ENCODE measurements at places on chromosomes 2 and 18.

DNA sequence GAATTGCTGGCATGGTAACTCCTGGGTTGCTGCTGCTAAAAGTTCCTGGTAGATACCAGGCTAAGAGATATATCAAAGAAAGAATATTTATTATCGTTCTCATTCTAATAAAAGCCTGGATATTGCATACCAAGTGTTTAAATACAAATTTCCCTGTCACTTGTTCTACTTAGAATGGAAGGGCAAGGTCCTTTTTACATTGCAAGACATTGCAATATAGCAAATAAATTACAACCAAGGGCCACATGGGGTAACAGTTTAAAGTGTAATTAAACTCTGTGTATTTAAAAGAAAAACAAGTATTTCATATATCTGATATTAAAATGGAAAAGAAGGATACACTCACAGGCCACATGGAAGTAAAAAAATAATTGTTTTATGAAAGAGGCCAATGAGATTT lies 16.2 kb downstream of the PDE11A start:
- no peak for DNase-seq
- H3K4me3 ChIP-seq: no peak overlapping the region
- H3K27me3 ChIP-seq: no peaks in the 10 kb centered on the region
- H3K36me3 ChIP-seq: no peaks in the 10 kb centered on the region

- H3K4me3 ChIP-seq: no peak overlapping the region
- H3K27me3 ChIP-seq: no peaks in the 10 kb centered on the region
- no peak for DNase-seq
Measured at GRCh38 chr2:179096090-179096489, 46.2 kb upstream of the CCDC141 start.

DNA sequence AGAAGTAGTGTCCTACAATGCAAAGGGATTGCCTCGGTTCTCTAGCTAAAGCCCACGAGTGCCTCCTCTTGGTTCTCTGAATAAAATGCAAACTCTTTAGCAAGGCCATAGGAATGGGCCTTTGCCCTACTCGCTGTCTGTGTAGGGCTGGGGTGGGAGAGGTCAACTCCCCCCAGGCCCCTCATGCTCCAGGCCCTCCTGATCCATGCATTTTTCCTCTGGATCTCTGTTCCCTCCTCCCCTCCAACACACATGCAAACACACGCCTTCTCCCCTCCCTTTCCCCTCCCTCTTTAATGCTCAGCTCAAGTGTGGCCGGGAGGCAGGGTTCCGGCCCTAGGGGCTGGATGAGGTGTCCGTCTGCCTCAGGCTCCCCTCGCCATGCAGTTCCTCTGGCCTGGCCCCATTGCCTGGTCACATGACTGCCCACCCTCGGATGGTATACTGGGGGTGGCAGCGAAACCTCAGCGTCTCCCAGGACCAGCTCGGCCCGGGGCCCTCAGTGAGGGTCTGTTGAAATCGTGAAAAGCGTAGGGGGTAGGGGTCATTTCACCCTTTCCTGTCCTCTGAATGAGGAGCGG lies 14.9 kb upstream of the KLF11 start:
- H3K27me3 ChIP-seq: no peaks in the 10 kb centered on the region
- no peaks in the 10 kb centered on the region for H3K36me3 ChIP-seq
- H3K4me1 ChIP-seq: peaks cover 27% of the 10 kb centered on the region
- no peak overlapping the region for H3K4me3 ChIP-seq
- peak overlapping the region; percentile 70 for H3K27ac ChIP-seq
- no peak for DNase-seq

GRCh38 chr2:236782938-236783337 lies 213.3 kb downstream of the ACKR3 start:
- H3K36me3 ChIP-seq: no peaks in the 10 kb centered on the region
- no peak overlapping the region for H3K27ac ChIP-seq
- H3K4me3 ChIP-seq: no peak overlapping the region
- H3K4me1 ChIP-seq: no peaks in the 10 kb centered on the region
- H3K27me3 ChIP-seq: no peaks in the 10 kb centered on the region
- DNase-seq: no peak

DNA sequence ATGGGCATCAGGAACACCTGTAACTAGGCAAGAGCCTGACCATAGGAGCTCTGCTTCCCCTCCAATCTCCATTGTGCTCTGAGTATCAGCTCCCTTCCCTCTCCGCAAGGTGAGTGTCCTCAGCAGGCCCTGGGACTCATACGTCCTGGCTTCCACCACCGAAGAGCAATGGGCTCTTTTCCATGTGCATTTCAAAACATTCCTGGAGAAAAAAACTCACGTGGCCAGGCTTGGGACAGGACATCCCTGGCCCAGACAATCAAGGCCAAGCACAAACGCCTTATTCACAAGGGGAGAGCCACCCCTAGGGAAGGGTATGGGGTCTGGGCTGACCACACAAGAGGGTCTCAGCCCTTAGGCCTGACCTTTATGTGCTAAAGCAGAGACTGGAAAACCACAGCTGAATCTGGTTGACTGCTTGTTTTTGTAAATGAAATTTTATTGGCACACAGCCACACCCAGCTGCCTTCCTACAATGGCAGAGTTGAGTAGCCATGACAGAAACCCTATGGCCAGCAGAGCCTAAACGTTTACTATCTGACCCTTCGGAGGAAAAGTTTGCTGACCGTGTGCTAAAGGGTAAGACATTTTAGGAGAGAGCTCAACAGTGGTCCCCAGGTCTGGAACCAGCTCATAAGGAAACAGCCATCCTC lies 175.7 kb upstream of the ARL4C start:
- no peak overlapping the region for H3K27ac ChIP-seq
- H3K36me3 ChIP-seq: no peaks in the 10 kb centered on the region
- H3K27me3 ChIP-seq: no peaks in the 10 kb centered on the region
- no peak for DNase-seq

DNA sequence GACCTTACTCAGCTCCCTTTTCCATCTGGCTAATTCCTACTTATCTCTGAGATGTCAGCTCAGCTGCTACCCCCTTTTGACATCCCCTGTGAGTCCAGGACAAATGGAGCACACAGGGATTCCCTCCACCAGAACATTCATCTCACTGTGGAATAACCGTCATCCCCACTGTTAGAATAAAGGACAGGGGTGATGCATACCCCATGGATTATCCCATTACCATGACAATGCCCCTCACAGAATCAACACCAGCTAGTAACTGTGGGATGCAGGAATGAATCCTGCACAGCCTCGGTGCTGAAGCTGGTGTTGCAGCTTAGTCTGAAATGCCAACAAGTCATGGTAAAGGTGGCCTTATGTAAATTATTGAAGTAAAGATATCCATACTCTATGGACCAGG lies 624.8 kb upstream of the RAB6C start:
- no peak overlapping the region for H3K27ac ChIP-seq
- H3K27me3 ChIP-seq: no peaks in the 10 kb centered on the region
- no peak for DNase-seq
- H3K4me3 ChIP-seq: no peak overlapping the region
- H3K4me1 ChIP-seq: no peaks in the 10 kb centered on the region
- no peaks in the 10 kb centered on the region for H3K36me3 ChIP-seq

Measured in spleen (tissue), 13 donors.